Brain (organoid and tissue), 16 donors: ENCODE measurements at places on chromosomes 3 and 15.

GRCh38 chr3:24802614-24803013 is 308.0 kb upstream of the THRB start:
- DNase-seq: no peak

DNA sequence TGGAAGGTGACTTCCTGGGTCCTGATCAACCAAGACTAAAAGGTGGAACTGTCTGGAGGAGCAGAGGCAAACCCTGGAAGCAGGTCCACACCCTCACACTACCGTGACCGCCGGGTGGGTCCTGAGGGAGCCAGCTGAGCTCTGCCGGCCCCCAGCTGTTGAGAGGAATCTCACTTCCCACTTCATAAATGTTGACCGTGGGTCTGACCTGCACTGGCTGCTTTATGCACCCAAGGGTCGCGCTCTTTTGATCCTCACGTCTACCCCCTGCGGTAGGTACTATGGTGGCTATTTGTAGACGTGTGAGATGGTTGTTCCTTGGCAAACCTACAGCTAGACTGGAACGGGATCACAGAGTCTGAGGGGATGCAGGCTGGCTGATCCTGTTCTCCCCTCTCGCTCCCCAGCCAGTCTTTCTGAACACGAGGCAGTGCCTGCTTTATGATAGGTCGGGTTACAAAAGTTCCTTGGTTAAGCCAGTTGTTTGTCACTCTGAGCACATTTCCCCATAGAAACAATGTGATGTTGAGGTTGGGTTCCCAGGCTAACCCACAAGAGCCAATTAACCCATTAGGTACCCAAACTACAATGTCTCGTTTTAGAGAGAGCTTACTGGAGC is 113.0 kb upstream of the ETV5 start:
- DNase-seq: no peak

DNA sequence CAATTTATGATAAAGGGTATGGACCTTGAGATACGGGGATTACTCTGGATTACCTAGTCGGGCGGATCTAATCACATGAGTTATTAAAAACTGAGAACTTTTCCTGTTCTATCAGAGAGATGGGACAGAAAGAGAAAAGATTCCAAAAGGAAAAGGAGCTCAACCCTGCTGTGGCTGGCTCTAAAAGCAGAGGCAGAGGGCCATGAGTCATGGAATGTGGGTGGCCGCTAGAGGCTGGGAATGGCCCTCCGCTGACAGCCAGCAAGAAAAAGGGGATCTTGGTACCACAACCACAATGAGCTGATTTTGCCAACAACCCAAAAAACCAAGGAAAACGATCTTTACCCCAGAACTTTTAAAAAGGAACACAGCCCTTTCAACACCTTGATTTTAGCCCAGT is 210.0 kb downstream of the MAGI1 start:
- no peak for DNase-seq

- no peak for DNase-seq
Observed at GRCh38 chr15:58274885-58275284, 136.7 kb downstream of the AQP9 start.

DNA sequence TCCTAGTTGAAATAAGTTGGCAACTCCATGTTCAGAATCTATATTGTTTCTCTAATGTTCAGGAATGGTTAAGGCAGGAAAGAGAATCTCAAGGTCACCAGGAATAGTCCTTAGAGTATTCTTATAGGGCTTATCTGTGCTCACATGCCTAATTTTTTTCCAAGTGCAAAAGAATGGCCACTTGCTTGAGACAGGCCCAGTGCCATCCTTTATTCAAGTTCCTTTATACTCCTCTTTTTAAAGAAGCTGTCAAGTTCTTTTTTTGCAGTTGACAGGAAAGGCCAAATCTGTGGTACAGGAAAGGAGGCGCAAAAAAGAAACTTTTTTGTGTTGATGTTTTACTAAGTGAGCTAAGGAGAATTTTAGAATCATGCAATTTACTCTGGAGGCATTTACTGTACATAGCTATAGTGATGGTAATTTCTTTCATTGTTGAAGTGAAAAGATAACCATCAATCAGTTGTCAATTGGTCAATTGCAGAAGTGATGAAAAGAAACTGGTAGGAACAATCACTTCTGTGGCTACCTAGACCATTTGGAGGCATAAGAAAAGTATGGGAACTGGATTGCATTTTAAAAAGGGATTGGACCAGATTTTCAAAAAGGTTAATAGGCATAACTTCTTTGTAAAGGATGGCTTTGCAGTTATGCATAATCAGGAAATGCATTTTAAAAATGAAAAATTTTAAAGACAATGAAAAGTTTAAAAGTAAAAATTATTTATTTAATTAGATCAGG is 102.5 kb upstream of the SOX2 start:
- DNase-seq: no peak

DNA sequence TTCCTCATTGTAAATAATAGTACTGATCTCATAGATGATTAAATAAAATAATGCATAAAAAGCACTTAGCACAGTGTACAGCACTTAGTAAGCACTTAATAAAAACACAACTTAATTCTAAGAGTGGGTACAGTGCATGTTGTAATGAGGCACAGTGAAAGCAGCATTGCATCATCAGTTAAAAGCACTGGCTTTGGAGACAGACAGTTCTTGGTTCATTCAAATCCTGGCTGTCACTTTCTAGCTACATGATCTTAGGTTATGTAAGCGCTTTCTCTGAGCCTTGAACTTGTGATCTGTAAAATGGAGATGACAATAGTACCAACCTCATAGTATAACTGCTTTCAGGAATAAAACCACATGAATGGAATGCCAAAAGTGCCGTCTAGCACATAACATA is 151.5 kb downstream of the DPH6 start:
- no peak for DNase-seq

DNA sequence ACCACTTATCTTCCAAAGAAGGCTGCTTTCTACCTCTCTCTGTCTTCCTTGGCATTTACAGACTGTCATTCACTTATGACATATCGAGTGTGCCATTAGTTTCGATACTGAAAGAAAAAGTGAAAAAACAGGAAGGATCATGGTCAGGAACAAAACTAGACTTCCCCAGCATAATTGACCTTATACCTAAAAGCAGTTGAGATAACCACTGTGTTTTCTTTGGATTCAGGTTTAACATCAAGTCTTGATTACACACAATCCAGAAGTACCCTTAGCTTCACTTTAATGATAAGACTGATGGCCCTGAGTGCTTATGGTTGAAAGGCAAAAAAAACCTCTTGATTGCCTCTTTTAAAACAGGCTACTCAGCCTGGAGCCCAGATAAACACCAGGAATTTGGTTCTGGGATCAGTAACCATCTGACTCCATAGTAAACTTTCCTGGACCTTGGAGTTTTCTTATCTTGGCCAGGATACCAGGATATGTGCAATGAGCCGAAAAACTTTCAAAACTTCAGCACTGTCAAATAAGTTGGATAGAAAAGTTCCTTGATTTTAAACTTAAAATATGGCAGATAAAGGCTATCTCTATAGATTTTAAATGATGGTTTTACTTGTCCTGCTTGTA is 5.0 kb upstream of the UACA start:
- DNase-seq: no peak

GRCh38 chr3:179476215-179476614 is 24.9 kb upstream of the GNB4 start:
- no peak for DNase-seq

- no peak for DNase-seq
Observed at GRCh38 chr15:60838206-60838605, 359.3 kb upstream of the ICE2 start.

GRCh38 chr3:132723024-132723950 is 1.1 kb upstream of the NPHP3 start:
- no peak for DNase-seq

DNA sequence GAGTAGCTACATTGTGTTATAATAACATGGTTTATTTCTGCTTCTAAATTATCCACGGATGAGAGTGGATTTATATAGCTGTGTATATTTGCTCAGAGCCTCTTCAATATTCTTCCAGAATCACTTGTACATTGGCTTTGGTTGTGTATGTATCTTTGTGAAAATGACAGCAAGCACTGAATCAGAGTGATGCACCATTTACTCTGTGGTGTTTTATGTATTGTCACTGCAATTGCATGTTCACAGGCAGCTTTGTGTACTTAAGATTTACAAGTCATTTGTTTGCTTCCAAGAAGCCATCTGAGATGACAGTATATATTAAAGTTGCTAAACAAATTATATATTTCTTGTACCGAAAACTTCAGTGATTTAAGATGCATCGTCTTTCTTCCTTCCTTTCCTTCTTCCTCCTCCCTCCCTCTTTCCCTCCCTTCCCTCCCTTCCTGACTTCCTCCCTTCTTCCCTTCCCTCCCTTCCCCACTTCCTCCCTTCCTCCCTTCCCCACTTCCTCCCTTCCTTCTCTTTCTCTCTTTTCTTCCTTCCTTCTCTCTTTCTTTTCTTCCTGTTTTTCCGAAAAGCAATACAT is 362.3 kb upstream of the GOLIM4 start:
- no peak for DNase-seq

- DNase-seq: no peak
Observed at GRCh38 chr3:33746416-33747116, 28.5 kb upstream of the CLASP2 start.

DNA sequence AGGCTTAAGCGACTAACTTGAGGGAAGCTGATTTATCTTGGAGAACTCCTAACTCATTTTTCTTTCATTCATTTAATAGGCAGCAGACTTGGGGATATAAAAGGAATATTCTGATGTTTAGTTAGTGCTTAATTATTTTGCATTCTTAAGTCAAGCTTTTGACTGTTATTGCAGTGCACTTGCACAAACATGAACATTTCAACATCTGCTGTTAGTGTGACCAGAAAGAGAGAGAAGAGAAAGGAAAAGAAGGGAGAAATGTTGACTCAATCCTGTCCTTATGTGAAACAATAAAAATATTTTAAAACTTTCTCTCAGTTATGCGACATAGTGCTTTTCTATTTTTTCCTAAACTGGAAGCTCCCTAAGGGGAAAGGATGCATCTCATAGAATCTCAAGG is 507.8 kb downstream of the LPP start:
- DNase-seq: no peak

- no peak for DNase-seq
Observed at GRCh38 chr3:112736386-112736785, 95.4 kb upstream of the CCDC80 start.

DNA sequence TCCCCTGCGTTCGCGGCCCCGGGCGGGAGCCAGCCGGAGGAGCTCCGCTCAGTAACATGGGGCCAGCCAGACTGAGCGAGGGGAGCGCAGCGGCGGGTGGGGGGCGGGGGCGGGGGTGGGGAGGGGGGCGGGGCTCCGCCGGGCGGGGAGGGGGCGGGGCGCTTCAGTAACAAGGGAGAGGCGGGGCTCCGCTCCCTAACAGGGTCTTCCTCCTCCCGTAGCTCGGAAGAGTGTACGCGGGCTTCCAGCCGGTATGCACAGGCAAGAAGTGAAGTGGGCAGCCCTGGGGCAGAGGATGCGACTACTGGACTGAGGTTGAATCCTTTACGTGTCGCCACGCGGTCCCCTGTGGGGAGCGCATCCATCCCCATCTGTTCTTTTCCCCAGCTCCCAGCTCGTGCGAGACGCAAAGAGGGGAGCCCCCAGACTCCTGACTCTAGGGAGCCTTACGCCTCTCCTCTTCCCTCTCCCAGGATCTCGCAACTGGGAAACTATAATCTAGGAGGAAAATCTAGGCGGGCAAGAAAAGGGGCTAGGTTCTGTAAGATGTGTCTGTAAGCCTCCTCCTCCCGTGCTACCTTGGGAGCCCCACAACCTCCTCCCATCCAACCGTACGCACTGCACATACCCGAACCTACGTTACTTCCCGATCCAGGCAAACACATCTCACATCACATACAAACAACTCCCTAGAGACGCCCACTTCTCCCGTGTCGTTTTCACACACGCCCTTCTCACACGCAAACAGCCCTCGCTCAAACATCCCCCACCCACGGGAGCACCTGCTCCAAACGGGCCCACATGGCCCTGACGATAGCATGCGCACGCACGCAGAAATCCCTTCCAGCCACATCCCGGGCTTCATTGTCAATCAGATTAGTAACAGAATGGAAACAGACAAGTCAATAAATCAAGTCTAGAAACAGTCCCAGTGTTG is at the start of gene SHF:
TSS of gene SHF (minus strand) at position 73 of the 937 bp plus-strand sequence. CDS start at position 58, 15 bp downstream.
- peak; percentile 94 for DNase-seq

DNA sequence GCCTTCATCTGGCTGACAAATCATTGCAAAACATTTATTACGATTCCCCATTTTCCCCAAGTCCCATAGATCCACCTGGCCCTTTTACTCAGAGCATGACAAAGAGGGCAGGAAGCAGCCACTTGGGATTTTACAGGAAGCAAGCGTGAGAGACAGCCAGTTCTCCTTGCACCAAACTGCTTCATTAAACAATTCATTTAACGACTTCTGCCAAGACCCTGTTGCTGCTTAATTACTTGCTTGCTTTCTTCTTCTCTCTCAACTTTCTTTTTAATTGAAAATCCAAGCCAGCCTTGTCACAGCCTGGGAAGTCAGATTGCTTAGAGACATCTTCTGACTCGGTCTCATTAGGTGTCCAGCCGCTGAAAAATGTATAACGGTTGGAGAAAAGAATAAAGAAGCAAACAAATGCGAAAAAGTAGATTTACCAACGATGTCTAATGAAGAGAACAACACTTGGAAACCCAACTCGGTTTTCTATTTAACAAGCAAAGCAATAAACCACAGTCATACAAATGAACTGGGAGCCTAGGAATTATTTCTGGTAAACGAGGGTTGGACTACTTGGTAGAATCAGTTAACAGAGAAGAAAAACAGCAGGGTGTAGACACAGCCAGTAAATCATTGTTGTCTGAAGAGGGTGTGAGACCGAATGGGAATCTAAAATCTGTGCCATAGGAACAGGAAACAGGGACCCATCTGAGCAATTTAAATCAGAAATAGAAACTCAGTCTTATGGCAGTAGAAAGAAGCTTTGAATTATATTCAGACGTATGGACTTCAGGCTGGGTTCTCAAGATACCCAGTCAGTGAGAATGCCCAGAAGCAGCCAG is 298.3 kb downstream of the LRRC3B start:
- peak; percentile 67 for DNase-seq

DNA sequence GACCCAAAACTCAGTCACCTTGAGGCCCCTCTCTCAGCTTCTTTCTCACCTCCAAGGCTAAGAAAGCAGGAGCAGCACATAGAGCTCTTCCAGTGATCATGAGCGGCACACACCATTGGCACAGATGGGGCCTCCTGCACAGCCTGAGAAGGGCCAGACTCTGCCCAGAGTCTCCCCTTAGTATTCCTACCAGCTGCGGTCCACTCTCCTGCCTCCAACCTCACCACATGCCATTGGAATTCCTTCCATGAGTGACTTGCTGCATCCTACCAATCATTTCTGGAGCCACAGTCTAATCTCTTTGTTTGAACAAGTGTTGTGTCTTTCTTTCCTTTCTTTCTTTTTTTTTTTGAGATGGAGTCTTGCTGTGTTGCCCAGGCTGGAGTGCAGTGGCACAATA is 39.3 kb downstream of the CDCP1 start:
- no peak for DNase-seq

GRCh38 chr3:14876921-14877333 is 58.2 kb downstream of the FGD5 start:
- no peak for DNase-seq

DNA sequence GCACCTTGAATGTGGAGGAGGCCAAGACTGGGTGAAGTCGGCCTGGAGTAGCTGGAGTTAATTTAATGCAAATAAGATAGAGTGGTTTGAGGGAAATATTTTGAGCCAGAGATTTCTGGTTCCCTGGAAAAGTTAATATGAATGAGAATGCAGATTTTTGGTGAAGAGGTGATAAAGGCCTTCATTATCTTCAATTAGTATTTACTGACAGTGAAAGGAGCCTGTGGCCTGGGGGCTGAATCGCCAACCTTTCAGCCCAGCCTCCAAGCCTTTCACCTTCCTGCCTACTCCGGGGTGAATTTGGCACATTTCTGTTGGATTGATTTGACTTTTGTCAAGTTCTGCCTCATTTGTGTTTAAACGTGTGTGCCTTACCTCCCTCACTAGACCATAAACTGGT is 147.8 kb downstream of the SOX2 start:
- DNase-seq: peak; percentile 11

GRCh38 chr15:38758043-38758442 is 193.4 kb upstream of the RASGRP1 start:
- no peak for DNase-seq
